ENCODE measurements at places on chromosomes 12 and 14.

DNA sequence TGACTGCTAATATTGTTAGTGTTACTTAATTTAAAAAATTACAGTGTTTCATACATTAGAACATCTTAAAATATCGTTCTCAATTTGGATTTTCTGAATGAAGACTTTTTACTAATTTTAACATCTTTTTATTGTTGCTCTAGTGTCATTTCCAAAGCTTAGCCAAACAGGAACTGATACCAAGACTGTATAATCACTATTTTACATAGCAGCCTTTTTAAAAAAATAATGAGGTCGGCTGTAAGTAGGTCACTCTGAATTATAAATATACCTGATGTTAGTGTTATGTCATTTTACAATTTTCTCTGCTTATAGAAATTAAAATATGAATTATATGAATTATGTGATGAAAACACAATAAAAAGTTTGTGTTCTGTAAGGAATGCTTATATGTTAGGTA is 321.5 kb downstream of the TMEM117 start:
- DNase-seq: no peak

- no peak for DNase-seq
Measured at GRCh38 chr12:47980197-47980596, 16.8 kb downstream of the TMEM106C start.

GRCh38 chr12:23028158-23028802 is 403.3 kb downstream of the ETNK1 start:
- no peak for DNase-seq

GRCh38 chr14:97442363-97442762 is 645.2 kb downstream of the VRK1 start:
- DNase-seq: no peak

DNA sequence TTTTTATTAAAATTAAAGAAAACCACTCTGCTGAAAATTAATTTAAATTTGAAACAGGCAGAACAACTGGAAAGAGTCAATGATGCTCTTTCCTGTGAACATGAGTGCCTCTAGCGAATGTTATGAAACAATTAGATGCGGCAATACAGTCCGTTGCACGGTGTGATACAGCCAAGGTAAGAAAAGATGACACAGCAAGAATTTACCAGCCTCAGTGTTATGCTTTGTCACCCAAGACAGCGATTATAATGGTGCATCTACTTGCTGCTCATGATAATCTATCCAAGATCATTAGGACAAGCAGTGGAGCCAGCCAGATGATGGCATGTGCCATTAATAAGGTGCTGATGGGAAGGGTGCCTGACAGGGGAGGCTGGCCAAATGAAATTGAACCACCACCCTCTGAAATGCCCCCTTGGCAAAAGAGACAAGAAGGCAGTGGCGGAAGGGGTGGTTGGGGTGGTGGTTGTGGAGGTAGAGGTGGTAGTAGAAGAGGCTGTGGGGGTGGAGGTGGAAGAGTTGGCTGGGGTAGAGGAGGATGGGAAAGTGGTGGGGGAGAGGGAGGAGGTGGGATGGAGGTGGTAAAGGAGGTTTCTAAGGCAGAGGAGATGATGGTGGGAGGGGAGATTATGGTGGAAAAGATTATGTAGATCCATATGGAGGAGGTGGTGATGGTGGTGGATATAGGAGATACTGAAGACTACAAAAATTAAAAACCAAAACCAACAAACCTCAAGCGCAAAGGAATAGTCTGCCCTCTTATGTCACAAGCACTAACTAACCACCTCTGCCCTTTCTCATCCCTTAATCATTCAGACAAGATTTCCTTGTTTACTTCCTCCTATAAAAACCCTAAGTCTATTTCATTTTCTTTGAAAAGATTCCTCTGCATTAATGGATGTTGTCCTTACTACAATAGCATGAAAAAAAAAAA is 4.0 kb upstream of the RESF1 start:
- no peak for DNase-seq

DNA sequence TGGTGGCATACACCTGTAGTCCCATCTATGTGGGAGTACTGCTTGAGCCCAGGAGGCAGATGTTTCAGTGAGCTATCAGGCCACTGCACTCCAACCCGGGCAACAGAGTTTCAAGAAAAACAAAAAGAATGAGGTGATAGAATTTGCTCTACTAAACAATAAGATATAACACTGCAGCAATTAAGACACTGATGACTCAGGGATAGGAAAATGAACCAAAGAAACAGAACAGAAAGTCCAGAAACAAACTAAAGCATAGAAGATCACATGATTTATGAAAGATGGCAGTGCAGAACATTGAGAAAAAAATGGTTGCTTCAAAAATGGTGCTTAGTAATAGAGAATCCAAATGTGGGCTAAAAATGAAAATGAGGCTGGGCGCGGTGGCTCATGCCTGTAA is 65.2 kb upstream of the AP4S1 start:
- DNase-seq: no peak

DNA sequence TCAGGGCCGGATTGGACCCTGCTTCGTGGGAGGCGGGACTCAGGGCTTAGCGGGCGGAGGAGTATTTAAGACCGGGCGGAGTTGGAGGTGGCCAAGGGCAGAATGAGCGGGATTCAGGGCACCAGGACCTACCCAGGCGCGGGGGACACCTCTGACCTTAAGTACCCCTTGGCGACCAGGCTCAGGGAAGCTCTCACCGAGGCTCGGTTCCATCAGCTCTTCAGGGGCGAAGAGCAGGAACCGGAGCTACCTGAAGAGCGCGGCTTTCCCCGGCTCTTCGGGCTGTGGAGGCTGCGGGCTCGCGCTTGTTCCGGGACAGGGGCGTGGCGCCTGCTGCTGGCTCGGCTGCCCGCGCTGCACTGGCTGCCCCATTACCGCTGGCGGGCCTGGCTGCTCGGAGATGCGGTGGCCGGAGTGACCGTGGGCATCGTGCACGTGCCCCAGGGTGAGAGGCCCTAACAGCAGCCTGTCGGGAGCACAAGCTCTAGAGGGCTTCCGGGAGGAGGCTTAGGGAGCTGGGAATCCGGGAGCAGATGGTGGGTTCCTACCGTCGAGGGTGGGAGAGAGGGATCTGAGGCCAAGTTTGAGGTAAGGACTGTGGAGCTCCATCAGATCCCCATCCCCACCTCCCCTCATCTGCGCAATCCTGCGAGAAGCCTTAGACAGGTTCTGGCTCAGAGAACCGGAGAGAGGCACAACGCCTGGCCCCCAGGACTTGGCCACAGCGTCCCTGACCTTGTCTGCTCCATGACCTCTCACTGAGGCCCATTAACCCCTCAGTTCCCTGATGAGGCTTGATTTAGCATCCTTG is 8.4 kb downstream of the ARHGEF25 start:
- DNase-seq: no peak

- DNase-seq: no peak
Measured at GRCh38 chr14:68111853-68112270, 292.3 kb downstream of the RAD51B start.

- no peak for DNase-seq
Measured at GRCh38 chr12:88546226-88546625, 34.0 kb downstream of the KITLG start.

- no peak for DNase-seq
Measured at GRCh38 chr14:90658541-90658967, 157.7 kb downstream of the TTC7B start.

DNA sequence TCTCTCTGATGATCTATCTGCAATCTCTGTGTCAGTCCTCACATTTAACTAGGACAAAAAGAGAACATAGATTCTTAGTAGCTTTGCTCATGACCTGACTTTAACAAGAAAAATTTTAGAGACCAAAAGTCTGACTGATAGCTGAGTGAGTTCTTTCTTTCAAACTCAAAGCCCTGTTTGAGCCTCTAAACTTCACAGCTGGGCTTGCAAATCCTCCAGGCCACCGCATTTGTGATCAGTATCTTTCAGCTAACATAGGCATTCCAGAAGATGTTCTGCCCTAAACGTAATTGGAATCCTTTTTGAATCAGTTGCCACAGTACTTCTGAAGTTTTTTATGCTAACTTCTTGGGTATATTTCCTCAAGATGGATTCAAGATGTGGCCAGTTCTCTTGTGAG is 459.0 kb downstream of the DPF3 start:
- DNase-seq: no peak

GRCh38 chr14:104927432-104927816 is 2.7 kb downstream of the PLD4 start:
- DNase-seq: no peak

DNA sequence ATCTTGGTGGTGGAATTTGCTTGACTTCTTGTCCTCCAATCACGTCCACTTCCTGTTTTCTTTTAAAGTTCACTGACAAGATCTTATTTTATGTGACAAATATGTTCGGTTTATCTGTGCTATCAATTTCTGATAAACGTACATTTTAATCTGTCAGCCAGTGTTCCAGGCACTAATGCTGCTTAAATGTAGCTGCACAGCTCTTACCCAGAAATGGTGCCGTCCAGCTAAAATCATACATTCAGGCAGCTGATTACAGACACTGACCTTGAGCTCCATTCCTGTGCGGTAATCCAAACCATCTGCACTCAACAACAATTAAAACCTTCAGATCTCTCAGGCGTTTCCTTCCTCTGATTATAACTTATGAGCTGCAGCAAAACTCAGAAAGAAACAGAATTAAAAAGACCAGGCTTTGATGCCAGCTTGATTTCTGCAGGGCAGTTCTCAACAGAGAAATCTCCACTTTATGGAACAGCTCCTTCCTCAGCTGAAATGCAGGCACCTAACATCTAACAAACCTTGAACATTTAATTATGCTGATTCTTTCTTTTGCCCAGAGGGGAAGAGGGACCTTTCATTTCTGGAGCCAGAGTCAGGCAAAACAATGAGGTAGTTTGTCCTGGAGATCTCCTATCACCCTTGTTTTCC is 26.4 kb upstream of the RASSF3 start:
- DNase-seq: no peak

- DNase-seq: no peak
Measured at GRCh38 chr12:54749191-54749818, 101.1 kb upstream of the DCD start.

- no peak for DNase-seq
Measured at GRCh38 chr14:64442300-64442988, 22.9 kb upstream of the AKAP5 start.

DNA sequence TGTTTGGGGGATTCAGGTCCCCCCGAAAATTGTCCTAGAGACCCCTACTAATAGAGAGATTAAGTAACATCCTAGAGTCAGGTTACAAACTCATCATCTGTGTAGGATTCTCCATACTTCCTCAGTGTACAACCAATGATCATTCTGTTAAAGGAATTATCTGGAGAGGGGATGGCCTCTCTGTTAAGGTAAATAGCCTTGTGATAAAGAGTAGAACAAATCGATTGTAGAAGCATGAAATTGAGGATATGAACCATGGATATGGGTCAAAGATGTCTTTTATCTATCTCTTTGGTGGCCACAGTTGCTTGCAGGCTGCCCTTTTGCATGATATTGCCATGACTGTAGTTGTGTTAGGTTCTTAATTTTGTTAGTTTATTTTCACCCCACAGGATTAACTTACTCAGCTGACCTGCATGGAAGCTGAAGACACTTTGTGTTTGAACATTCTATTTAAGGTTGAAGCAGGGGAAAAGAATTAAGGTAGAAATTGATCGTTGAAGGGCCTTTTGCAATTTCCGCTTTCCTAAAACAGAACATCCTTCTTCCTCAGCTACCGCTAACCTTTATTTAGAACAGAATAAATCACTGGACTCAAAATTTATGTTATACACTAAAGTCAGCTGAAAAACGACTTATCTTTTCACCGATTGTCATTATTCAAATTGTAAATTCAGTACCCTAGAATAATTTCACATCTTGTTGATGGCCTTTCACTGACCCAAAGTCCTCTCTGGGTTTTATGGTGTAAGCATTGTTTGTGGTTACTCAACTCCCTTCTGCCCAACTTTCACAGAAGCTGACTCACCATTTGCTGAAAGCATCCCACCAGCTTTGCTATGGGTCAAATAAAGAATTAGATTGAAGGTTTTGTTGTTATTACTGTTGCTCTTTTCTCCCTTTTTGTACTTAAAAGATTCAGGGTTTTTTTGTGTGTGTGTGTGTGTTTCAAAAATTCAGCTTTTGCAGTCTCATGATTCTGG is 52.3 kb downstream of the IRAK3 start:
- no peak for DNase-seq

GRCh38 chr12:56366948-56367347 is 4.3 kb upstream of the APOF start:
- no peak for DNase-seq

GRCh38 chr14:64060648-64061096 is 207.9 kb downstream of the SYNE2 start:
- DNase-seq: no peak

GRCh38 chr14:64238631-64239030 is 55.5 kb downstream of the ESR2 start:
- no peak for DNase-seq

DNA sequence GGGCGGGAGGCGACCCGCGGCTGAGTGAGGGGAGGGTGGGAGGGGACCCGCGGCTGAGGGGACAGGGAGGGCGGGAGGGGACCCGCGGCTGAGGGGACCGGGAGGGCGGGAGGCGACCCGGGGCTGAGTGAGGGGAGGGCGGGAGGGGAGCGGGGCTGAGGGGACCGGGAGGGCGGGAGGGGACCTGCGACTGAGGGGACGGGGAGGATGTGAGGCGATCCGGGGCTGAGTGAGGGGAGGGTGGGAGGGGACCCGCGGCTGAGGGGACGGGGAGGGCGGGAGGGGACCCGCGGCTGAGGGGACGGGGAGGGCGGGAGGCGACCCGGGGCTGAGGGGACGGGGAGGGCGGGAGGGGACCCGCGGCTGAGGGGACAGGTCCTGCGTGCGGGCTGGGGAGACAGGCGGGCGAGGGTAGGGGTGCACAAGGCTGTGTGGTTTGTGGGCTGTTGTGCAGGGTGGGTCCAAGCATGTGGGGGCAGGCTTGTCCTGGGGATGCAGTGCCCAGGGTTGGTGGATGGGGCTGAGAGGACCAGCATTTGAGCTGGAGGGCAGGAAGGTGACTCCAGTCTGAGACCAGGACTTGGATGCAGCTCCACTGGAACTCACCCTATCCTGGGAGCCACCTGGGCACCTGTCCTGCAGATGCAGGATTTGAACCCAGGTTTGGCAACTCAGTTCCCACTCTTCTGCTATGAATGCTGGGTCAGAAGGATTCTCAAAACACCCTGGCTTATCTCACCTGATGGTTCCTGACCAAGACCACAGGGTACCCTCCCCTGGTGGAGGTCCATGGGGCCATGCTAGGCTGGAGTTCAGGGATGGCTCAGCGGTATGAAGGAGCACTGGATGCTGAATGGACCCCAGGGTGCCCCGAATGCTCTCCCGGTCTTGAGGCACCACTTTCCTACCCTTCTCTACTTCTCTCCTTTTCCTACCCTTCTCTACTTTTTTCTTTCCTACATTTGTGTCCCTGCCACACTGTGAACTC is 9.4 kb downstream of the PLD4 start:
- no peak for DNase-seq

- no peak for DNase-seq
Measured at GRCh38 chr12:8890313-8891085, 23.8 kb upstream of the PHC1 start.

DNA sequence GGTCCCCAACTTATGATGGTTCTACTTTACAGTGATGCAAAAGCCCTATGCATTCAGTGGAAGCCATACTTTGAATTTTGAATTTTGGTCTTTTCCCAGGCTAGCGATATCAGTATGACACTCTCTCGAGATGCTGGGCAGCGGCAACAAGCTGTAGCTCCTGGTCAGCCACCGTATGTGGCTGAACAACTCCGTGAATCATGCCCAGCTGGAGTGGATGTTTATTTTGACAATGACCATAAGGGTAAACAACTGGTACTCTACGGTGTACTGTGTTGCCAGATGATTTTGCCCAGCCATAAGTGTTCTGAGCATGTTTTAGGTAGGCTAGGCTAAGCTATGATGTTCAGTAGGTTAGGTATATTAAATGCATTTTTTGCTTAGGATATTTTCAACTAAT is 8.2 kb upstream of the ZNF410 start:
- DNase-seq: no peak

- DNase-seq: no peak
Measured at GRCh38 chr14:92360651-92361370, 37.8 kb downstream of the SLC24A4 start.

- DNase-seq: no peak
Measured at GRCh38 chr14:65772921-65773574, 360.5 kb downstream of the FUT8 start.

Measured in stimulated activated CD8-positive, alpha-beta memory T cell treated with anti-CD3 and anti-CD28 coated beads, Interleukin-15, amount 100 ng/mL, for 4 hours (primary cell).